ENCODE measurements at places on chromosomes 13 and 19. TPM values are rescaled to one million over a fixed set of nuclear protein-coding genes. Genes with fewer than 3 reads are reported as not detected.

RETN gene
- not detected for total RNA-seq

COL4A1 gene
- 756 TPM for total RNA-seq

ALOX5AP gene
- total RNA-seq = 5.7 TPM

TUBB4A gene
- 0.75 TPM for total RNA-seq

DNA sequence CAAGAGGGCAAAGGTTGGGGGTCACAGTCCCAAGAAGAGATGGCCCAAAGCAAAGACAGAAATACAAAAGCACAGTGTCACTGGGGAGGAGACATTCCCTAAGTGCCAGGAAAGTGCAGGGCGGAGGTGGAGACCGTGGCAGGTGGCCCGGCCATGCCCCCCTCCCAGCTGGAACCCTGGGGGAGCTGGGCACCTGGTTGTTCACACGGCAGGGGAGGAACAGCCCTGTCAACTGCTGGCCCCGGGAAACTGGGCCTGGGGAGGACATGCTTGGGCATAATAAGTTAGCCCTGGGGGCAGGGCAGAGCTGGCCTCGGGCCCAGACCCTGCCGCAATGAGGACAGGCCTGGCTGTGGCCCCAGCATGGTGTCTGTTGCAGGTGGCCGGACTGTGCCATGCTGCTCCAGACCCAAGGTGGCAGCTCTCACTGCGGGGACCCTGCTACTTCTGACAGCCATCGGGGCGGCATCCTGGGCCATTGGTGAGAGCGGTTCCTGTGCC is 7.4 kb downstream of the HPN start:
- no peaks in the 10 kb centered on the region for H3K27me3 ChIP-seq
- H3K4me3 ChIP-seq = no peak overlapping the region
- DNase-seq = no peak
- no peaks in the 10 kb centered on the region for H3K4me1 ChIP-seq
- no peak overlapping the region for H3K27ac ChIP-seq
- no peaks in the 10 kb centered on the region for H3K36me3 ChIP-seq

GRCh38 chr13:90355162-90355751 is 992.2 kb upstream of the MIR17HG start:
- DNase-seq = no peak
- no peaks in the 10 kb centered on the region for H3K27me3 ChIP-seq
- no peak overlapping the region for H3K4me3 ChIP-seq
- H3K27ac ChIP-seq = no peak overlapping the region
- H3K4me1 ChIP-seq = no peaks in the 10 kb centered on the region
- no peaks in the 10 kb centered on the region for H3K36me3 ChIP-seq

GRCh38 chr13:107170270-107170931 is 602.5 kb upstream of the ARGLU1 start:
- H3K36me3 ChIP-seq = no peaks in the 10 kb centered on the region
- no peak for DNase-seq
- H3K27ac ChIP-seq = no peak overlapping the region
- no peaks in the 10 kb centered on the region for H3K27me3 ChIP-seq

DNA sequence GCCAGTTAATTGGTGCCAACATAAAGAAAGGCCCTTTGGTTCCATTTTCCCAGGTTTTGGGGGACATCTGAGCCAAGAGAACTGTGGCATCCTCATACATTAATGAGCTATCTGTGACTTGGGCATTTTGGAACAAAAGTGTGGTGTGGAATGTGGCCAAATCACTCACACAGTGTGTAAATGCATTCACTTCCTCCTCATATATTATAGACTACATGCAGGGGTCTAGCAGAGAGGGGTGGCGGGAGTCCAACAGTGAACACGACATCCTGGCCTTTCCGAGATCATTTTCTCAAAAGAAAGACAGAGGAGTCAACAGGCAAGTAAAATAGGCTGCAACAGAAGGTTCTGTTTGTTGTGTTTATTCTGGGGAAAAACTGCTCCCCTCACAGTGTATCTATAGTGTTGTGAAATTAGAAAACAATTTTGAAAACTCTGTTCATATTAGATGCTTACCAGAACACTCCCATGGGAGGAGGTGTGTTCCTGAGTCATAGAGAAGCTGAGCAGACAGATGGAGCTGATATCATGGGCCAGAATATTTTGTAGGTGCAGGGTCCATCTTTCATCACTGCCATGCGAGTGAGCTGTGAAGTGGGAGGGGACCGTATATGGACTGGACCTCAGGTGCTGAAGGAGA is 36.9 kb downstream of the PABPC3 start:
- no peaks in the 10 kb centered on the region for H3K4me1 ChIP-seq
- H3K4me3 ChIP-seq = no peak overlapping the region
- H3K27ac ChIP-seq = no peak overlapping the region
- no peak for DNase-seq
- H3K36me3 ChIP-seq = no peaks in the 10 kb centered on the region

DNA sequence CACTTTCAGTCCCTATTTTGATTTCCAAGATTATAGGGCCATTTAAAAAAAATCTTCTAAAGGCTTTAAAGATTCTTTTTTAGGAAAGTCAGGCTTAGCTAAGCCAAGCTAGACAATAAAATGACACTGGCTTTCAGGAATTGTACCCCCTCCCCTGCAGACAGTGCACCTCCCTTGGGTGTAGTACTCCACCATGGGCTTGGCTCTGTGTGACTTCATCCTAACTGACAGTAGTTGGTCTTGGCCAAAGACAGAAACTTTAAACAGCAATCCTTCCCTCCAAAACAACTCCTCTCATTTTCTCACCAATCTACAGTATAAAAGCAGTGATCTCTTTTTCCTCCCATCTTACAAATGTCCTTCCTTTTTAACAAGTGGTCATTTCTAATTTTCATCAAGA is 283.0 kb downstream of the DNAJC15 start:
- H3K27me3 ChIP-seq = no peaks in the 10 kb centered on the region
- H3K4me1 ChIP-seq = peaks cover 3% of the 10 kb centered on the region
- no peak overlapping the region for H3K4me3 ChIP-seq
- H3K27ac ChIP-seq = no peak overlapping the region

- H3K4me1 ChIP-seq = peaks cover 3% of the 10 kb centered on the region
- H3K4me3 ChIP-seq = no peak overlapping the region
- DNase-seq = no peak
- H3K27ac ChIP-seq = no peak overlapping the region
- H3K27me3 ChIP-seq = no peaks in the 10 kb centered on the region
Observed at GRCh38 chr19:51330366-51330765, 11.6 kb downstream of the VSIG10L start.

- no peaks in the 10 kb centered on the region for H3K27me3 ChIP-seq
- peaks cover 3% of the 10 kb centered on the region for H3K4me1 ChIP-seq
- H3K36me3 ChIP-seq = peaks cover 5% of the 10 kb centered on the region
- DNase-seq = no peak
- no peak overlapping the region for H3K27ac ChIP-seq
- H3K4me3 ChIP-seq = no peak overlapping the region
Observed at GRCh38 chr19:10102787-10103236, 334 bp upstream of the ANGPTL6 start.
